ENCODE measurements at places on chromosomes 6 and 20. TPM values are rescaled to one million over a fixed set of nuclear protein-coding genes. Genes with fewer than 3 reads are reported as not detected.

The ADAM33 gene
- total RNA-seq: 1.6 TPM

DNA sequence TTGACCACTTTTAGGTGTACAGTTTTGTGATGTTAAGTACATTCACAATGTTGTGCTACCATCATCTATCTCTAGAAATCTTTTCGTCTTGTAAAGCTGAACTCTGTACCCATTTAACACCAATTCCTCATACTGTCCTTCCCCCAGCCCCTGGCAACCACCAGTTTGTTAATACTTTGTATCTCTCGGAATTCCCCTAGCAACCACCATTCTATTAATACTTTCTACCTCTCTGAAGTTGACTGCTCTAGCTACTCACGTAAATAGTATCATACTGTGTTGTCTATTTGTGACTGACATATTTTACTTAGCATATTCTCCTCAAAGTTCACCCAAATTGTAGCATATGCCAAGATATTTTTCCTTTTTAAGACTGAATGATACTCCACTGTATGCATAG, 82.3 kb upstream of the CLDN20 start:
- H3K36me3 ChIP-seq: no peaks in the 10 kb centered on the region
- no peaks in the 10 kb centered on the region for H3K4me1 ChIP-seq
- no peak overlapping the region for H3K27ac ChIP-seq
- H3K27me3 ChIP-seq: no peaks in the 10 kb centered on the region
- DNase-seq: no peak
- H3K4me3 ChIP-seq: no peak overlapping the region

DNA sequence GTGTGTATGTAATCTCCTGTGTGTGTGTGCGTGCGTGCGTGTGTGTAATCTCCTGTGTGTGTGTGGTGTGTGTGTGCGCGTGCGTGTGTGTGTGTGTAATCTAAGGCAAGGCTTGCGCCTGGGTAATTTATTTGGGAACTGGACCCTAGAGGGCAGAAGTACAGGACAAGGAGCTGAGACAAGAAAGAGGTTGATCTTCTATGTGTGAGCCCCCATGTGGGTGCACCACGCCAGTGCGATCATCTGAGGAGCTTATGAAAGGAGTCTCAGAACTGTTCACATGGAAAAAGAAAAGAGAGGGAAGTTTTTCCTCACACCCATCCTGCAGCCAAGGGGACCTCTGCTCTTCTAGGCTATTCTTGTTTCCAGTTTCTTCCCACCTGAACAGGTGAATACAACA, 220.1 kb upstream of the GGTLC1 start:
- no peak for DNase-seq
- peaks cover 26% of the 10 kb centered on the region for H3K27me3 ChIP-seq
- no peaks in the 10 kb centered on the region for H3K36me3 ChIP-seq
- H3K27ac ChIP-seq: no peak overlapping the region
- H3K4me1 ChIP-seq: no peaks in the 10 kb centered on the region

The PRRT1 gene
- 0.17 TPM for total RNA-seq

DNA sequence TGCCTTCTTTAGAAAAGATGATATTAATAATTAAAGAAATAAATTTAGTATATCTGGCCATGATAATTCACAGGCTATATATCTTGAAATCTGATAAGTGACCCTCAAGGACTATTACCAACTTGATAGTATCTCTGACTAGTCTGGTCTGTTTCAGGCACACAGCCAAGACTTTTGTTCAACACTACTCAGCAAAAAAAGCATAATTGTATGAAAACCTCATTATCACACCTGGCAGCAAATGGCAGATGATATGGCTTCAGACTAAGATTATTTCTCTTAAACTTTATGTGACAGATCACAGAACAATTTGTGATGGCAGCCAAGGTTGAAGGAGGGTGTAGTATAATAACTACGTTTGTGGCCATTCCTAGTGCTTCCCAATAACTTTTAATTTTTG, 114.7 kb downstream of the RWDD2A start:
- H3K4me3 ChIP-seq: no peak overlapping the region
- DNase-seq: no peak
- no peak overlapping the region for H3K27ac ChIP-seq
- no peaks in the 10 kb centered on the region for H3K4me1 ChIP-seq
- no peaks in the 10 kb centered on the region for H3K27me3 ChIP-seq

DNA sequence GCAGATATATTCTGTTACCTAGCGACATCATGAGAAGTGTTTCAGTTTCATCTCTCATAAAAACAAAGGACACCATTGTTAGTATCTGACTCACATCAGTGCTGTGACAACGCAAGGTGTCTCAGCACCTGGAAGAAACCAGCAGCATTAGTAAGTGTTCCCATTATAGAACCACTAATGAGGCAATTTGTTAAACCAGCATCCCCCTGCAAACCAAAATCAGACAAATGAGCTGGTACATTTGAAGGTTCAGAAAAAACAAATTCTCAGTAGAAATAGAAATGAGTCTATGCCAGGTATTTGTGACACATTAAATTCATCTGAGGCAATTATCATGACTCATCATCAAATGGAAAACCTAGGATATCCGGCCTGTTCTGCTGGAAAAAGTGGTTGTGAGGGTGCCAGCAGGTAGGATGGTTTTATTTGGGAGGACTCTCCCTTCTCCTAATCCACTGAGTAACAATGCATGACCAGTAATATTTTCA, 151.7 kb downstream of the TMEM200A start:
- no peaks in the 10 kb centered on the region for H3K36me3 ChIP-seq
- no peak overlapping the region for H3K27ac ChIP-seq
- no peak for DNase-seq
- H3K4me1 ChIP-seq: no peaks in the 10 kb centered on the region

The FAM162B gene
- total RNA-seq: 2.6 TPM

- H3K27ac ChIP-seq: no peak overlapping the region
- H3K4me3 ChIP-seq: no peak overlapping the region
- H3K36me3 ChIP-seq: no peaks in the 10 kb centered on the region
- H3K27me3 ChIP-seq: no peaks in the 10 kb centered on the region
Measured at GRCh38 chr6:87078983-87079616, 15.8 kb downstream of the CGA start.

The TFAP2C gene
- total RNA-seq: 0.10 TPM

The IL17F gene
- not detected for total RNA-seq

DNA sequence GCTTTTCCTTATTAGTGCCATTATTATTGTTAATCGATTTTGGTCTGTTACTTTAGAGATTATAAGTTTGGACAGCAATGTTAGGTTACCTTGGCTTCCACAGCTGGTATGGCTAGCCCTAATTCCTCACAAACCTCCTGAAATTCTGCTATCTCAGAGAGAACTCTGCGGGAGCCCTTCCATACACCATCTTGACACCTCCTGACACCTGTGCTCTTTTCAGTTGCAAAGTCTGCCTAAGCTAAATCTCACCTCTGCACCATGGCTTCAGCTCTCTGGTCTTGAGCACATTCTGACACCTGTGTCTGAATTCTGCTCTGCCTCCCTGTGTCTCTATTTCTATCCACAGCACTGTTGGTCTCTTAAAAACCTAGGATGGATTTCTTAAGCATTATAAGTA, 106.5 kb downstream of the DCDC2 start:
- H3K36me3 ChIP-seq: no peaks in the 10 kb centered on the region
- H3K27ac ChIP-seq: no peak overlapping the region
- H3K4me3 ChIP-seq: no peak overlapping the region

DNA sequence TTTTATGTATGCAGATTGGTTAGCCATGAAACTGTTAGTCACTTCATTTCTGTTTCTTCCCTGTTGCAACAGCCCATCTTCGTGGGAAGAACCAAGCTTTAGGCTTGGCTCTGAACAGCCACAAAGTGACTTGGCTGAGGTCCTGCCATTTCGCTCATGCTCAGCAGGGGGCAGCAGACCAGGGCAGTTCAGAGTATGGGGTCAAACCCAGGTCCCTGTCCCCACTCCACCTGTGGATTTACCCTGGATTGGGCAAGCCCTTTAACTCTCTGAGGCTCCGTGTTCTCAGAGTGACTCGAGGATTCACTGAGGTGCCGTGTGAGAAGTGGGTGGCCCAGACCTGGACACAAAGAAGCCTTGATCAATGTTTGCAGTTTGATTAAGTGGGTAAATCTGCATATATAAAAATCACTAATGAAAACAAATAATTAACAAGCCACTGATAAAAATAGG, 19.8 kb upstream of the MAP1LC3A start:
- H3K36me3 ChIP-seq: peaks cover 83% of the 10 kb centered on the region
- H3K27ac ChIP-seq: no peak overlapping the region
- H3K4me3 ChIP-seq: no peak overlapping the region
- no peaks in the 10 kb centered on the region for H3K27me3 ChIP-seq

The DNAH8 gene
- not detected for total RNA-seq

The MOCS1 gene
- total RNA-seq: 15.9 TPM

The SYNDIG1 gene
- total RNA-seq: 21.4 TPM

GRCh38 chr6:42255050-42255449, 37.4 kb upstream of the MRPS10 start:
- H3K4me3 ChIP-seq: no peak overlapping the region
- no peaks in the 10 kb centered on the region for H3K27me3 ChIP-seq
- peaks cover 11% of the 10 kb centered on the region for H3K36me3 ChIP-seq

The TFAP2D gene
- not detected for total RNA-seq

- DNase-seq: no peak
- H3K27me3 ChIP-seq: no peaks in the 10 kb centered on the region
- peaks cover 7% of the 10 kb centered on the region for H3K4me1 ChIP-seq
Measured at GRCh38 chr6:130920969-130921368, 93.8 kb downstream of the SMLR1 start.

The NRSN1 gene
- total RNA-seq: not detected

- no peak overlapping the region for H3K27ac ChIP-seq
- no peak for DNase-seq
- H3K36me3 ChIP-seq: no peaks in the 10 kb centered on the region
- H3K4me3 ChIP-seq: no peak overlapping the region
- no peaks in the 10 kb centered on the region for H3K27me3 ChIP-seq
Measured at GRCh38 chr6:19866173-19866984, 29.2 kb downstream of the ID4 start.

DNA sequence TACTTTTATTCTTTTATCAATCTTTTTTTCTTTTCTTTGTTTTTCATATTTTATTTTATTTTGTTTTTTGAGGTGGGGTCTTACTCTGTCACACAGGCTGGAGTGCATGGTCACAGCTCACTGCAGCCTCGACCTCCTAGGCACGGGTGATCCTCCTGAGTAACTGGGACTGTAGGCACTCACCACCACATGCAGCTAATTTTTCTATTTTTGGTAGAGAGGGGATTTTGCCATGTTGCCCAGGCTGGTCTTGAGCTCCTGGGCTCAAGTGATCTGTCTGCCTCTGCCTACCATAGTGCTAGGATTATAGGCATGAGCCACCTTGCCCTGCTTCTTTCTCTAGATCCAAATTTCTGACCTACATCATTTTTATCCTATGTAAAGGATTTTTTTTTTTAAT, 153.2 kb downstream of the CDKAL1 start:
- no peak overlapping the region for H3K4me3 ChIP-seq
- no peaks in the 10 kb centered on the region for H3K4me1 ChIP-seq
- DNase-seq: no peak

- DNase-seq: no peak
- no peak overlapping the region for H3K4me3 ChIP-seq
- no peaks in the 10 kb centered on the region for H3K36me3 ChIP-seq
- no peak overlapping the region for H3K27ac ChIP-seq
Measured at GRCh38 chr6:49736017-49736508, 8.1 kb downstream of the CRISP3 start.

DNA sequence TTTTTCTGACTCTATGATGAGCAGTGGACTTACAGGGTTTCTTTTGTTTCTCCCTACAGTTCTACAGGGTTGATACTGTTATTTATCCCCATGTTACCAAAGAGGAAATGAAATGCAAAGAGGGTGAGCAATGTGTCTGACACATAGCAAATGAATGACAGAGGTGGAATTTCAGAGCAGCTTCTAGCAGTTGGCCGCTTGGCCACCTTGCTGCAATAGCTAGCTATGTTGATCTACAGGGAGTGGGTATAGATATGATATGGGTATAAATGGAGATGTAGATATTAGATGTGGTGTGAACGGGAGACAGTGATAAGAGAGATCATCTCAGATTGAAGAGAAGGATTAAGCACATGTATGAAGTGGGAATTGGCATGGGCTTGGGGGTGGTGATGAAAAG, 10.9 kb upstream of the SLC22A3 start:
- no peak overlapping the region for H3K4me3 ChIP-seq
- no peaks in the 10 kb centered on the region for H3K27me3 ChIP-seq
- no peak overlapping the region for H3K27ac ChIP-seq
- no peaks in the 10 kb centered on the region for H3K4me1 ChIP-seq
- no peaks in the 10 kb centered on the region for H3K36me3 ChIP-seq
- DNase-seq: no peak

DNA sequence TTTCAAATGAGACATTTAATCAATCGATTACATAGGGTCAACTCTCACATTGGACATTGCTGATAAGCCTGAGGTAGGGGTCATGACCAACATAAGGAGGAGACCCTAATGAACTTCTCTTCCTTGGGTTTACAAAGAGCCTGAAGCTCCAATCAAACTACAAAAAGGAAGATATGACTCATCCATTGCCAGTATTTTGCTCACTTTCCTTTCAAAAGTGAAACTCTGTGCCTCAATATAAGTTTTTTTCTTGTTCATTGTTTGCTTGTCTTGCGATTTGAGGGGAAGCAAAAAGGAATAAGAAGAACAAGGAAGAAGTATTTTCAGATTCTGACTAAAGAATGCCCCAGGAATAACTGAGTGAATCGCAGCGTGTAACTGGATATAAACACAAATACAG, 38.8 kb upstream of the KHDRBS2 start:
- H3K36me3 ChIP-seq: no peaks in the 10 kb centered on the region
- no peaks in the 10 kb centered on the region for H3K4me1 ChIP-seq
- no peaks in the 10 kb centered on the region for H3K27me3 ChIP-seq
- no peak overlapping the region for H3K4me3 ChIP-seq

DNA sequence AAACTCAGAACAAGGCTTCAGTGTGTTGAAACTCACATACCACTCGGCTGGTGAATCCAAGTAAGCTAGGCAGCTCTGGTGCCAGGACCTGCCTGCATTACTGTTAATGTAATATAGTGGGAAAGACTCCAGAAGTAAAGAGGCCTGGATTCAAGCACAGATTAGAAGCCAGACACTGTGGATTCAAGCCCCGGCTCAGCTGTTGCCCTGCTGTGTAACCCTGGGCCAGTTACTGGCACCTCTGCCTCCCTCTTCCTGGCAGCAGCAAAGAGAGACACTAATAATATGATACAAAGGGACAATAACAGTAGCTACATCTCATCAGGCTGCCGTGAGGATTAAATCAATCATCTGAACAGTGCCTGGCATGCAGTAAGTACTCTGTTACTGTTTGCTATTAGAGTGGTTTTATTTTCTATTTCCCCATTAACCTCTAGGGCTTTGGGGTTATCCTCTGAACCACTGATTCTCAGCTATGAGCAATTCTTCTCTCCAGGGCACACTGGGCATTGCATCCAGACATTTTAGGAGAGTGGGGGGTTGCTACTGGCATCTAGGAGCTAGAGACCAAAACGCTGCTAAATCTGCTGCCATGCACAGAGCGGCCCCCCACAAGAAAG, 92.9 kb downstream of the ZMYND8 start:
- no peaks in the 10 kb centered on the region for H3K36me3 ChIP-seq
- H3K27ac ChIP-seq: peak overlapping the region; percentile 75
- no peak overlapping the region for H3K4me3 ChIP-seq
- H3K4me1 ChIP-seq: peaks cover 20% of the 10 kb centered on the region
- no peaks in the 10 kb centered on the region for H3K27me3 ChIP-seq

The TDP2 gene
- total RNA-seq: 24.2 TPM

- H3K36me3 ChIP-seq: no peaks in the 10 kb centered on the region
- DNase-seq: no peak
- no peaks in the 10 kb centered on the region for H3K4me1 ChIP-seq
- H3K27me3 ChIP-seq: no peaks in the 10 kb centered on the region
- no peak overlapping the region for H3K4me3 ChIP-seq
Measured at GRCh38 chr6:1738558-1739081, 128.9 kb downstream of the FOXC1 start.

The RRAGD gene
- total RNA-seq: 108 TPM

The WFDC12 gene
- total RNA-seq: not detected

The NOTCH4 gene
- 21.5 TPM for total RNA-seq
